ENCODE measurements at places on chromosomes 3 and 15.
A peak's percentile ranks its signal among the peaks of the same experiment; 100 is the strongest.

DNA sequence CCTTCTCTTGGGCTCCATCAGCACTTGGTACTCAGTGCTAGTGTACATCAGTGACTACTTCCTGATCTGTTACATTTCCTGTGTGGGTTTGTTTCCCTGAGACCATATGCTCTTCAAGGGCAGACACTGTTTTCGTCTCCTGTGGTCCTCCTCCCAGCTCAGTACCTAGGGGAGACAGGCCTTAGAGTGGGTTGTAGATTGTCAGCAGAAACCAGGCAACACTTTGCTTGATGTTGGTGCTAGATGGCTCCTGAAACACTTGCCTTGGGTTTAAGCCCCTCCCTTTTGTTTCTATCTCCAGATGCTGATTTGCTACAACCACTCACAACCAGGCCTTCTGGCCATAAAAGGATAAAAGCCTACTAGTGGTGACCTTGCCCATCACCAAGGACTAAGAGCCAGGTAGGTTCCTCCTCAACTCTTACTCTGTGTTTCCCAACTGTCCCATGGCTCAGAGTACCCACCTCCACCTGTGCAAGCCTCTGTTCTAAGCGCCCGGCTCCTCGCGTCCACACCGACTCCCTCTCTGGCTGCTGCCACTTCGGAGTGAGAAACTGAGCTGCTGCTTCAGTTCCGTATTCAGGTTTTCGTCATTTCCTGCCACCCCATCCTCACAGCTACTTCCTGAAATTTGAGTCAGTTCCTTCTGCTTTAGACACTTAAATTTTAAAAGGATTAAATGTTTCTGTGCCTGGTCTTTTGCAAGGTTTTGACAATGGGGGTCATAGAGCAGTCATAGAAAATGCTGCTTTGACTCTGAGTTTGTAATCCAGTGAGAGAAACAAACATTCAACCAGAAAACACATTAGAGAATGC is at the start of gene HCLS1:
Gene HCLS1 (minus strand): TSS at position 548 of the 816 bp plus-strand sequence. CDS start 2,556 bp downstream, outside the sequence.
- DNase-seq: no peak

GRCh38 chr3:46926447-46926846 is 48.9 kb downstream of the PTH1R start:
- DNase-seq: no peak

- DNase-seq: no peak
These were observed 69.3 kb downstream of the MESD start for GRCh38 chr15:80920271-80920699.

GRCh38 chr3:64617610-64618009 is 70.2 kb downstream of the ADAMTS9 start:
- DNase-seq: no peak

- no peak for DNase-seq
These were observed 220.6 kb upstream of the LYSMD4 start for GRCh38 chr15:99953886-99954285.

- no peak for DNase-seq
These were observed 36.9 kb downstream of the DNASE1L3 start for GRCh38 chr3:58173669-58174398.

DNA sequence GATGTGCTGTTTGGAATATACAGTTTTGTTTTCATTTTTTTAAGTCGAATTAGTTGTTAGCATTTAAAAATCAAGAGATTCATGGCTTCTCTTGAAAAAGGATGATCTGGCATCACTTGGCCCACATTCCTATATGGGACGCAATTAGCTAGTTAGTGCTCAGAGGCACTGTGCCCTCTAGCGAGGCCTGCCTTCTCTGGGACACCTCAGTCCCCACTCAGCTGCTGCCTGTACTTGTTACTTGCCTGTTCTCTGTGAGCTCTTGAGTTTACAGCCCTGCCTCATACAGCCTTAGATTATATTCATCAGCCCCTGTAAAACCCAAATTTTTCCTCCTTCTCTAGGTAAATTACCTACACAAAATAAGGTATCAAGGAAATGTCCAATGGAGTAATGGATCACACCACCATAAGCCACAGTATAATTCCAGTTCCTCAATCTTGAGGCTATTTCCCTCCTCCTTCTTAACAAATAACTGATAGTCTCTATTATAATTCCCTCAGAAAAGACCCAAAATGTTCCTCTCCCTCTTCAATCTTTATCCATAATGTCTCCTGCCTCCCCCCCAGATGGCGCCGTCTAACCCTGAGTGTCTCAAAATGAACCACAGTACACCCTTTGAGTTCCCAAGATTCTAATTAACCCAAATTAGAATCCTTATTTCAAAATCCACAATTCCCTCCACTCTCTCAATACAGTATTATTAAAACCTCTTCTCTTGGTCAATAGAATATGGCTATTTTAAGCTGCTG is 2.7 kb downstream of the ZMAT3 start:
- DNase-seq: peak; percentile 23

DNA sequence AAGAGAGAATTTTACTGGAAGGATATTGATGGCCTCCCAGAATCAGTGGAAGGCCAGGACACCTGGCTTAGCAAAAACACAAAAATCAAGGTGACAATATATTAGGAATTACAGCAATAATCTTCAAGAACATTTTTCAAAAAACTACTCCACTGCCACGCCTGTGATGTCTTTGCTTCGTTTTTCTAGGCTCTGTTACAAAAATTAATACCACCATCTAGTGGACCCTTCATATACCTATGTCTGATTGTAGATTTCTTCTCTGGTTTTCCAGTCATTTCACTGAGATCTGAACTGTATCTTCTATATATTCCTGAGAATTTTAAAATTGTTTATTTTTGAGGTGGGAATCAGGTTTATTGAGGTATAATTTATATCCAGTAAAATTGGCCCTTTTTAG is 5.6 kb upstream of the SLC33A1 start:
- peak; percentile 32 for DNase-seq

DNA sequence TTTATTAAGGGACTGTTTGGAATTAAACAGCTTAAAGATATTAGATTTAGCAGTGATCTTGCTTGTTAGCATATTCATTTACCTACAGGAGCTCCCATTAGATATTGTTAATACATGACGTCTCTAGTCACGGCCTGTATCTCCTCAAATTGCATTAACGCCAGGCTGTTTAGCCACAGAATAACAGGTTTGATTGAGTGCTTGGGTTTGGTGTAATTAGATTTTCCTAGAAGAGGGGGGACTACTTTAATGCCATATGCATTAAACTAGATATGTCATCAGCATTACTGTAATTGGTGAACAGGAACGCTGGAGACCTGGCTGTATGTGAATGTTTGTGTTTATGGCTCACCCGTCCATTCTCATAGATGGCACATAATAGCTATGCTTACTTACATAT is 841.4 kb upstream of the NR2F2 start:
- no peak for DNase-seq
